ENCODE measurements at places on chromosomes 5 and 9.
A peak's percentile ranks its signal among the peaks of the same experiment; 100 is the strongest.

DNA sequence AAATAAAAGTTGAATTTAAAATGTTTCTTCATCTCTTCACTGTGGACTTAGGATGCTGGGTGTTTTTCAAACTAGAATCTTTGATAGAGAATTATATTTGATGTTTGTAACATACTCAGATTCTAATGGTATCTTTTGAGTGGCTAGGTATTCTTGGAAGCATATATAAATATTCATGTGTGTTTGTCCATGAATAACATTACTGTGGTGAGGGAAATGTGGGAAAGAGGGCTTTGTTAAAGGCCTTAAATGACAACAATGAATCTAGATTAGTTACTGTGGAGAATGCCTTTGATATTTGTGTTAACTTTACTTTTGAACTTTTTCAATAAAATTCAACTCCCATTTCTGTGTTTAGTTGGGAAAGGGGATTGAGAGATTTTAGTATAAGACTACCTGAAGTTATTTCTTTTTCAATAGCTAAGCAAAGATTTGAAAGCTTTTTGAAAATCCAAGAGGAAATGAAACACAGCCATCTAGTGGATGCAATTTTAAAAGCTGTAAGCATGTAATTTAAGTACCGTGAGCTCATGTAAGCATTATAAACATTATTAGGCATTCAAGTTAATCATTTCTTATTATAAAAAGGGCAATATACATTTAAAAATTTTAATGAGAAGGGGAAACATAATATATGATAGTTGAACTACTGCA, 69.6 kb downstream of the CCDC171 start:
- DNase-seq = peak; percentile 18

DNA sequence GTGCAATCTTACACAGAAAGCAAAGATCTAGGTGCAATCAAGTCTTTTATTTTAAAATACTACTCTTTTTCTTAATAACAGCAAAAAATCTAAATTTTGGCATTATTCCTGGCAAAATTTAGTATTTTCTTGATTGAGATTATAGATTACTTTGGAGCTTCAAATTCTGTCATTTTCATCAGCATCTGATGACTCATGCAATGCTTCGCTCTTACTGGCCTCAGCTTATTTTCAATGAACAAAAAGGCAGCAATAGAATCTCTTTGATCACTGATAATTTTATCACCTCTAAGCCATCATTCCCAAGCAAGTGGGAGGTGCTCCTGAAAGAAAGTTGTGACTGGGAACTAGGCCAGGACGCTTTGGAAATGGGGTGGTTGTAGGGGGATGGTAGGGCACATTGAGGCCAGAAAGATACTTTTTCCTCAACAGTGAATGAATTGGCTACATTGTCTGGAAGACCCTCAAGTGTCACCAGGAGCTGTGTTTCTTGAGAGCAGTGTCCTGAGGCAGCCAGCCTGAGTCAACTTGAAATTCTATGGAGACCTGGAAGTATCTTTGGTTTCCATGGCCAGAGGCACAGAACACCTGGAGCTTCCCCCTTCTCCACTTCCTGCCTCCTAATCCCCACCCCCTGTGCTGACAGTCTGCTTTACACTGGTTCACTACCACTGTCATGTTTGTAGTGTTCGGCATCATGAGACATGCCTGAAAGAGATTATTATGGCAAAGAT, 46.9 kb upstream of the APC start:
- DNase-seq = no peak

DNA sequence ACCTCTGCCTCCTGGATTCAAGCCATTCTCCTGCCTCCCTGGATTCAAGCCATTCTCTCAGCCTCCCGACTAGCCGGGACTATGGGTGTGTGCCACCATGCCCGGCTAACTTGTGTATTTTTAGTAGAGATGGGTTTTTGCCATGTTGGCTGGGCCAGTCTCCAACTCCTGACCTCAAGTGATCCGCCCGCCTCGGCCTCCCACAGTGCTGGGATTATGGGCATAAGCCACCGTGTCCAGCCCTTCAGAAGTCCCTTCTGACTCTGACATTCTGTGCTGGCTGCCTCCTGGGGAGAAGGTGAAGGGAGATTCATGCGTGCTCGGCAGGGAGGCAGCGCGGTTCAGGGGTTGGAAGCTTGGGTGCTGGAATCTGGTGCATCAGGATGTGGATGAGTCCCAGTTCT, 28.8 kb downstream of the PRRX2 start:
- DNase-seq = no peak

DNA sequence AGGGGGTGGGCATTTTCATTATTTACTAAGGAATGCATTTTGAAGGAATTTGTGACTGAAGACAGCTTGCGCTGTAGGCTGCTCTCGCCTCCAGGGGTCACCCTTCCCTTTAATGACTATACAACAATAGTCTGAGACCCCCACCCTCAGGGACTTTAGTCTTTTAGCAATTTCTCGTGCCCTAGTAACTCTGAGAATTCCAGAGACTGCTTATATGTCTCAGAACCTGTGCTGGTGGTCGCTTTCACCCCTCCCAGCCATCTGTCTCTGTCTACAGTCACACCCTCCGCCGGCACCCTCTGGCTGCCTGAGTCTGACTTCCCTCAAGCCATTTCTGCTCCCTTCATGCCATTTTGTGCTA, 671.4 kb downstream of the NR2F1-AS1 start:
- DNase-seq = peak; percentile 38

- DNase-seq = no peak
Measured at GRCh38 chr5:78727786-78728761, 79.5 kb upstream of the LHFPL2 start.

DNA sequence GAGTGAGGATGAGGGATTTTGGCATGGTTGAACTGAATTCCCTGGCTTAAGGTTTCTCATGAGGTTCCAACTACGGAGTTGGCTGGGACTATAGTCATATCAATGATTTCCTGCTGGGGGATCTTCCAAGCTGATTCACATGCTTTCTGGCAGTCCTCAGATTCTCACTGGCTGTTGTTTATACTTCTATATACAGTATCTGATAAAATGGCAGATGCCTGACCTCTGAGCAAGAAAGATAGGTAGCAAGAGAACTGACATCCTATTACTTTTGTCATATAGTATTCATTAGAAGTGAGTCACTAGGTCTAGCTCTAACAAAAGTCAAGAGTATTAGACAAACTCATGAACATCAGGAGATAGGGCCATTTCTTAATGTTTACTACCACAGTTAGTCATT, 440.9 kb upstream of the EDIL3 start:
- DNase-seq = no peak

- no peak for DNase-seq
Measured at GRCh38 chr5:95673081-95673480, 9.7 kb downstream of the SPATA9 start.

- DNase-seq = no peak
Measured at GRCh38 chr5:174733091-174733690, 8.8 kb downstream of the MSX2 start.

DNA sequence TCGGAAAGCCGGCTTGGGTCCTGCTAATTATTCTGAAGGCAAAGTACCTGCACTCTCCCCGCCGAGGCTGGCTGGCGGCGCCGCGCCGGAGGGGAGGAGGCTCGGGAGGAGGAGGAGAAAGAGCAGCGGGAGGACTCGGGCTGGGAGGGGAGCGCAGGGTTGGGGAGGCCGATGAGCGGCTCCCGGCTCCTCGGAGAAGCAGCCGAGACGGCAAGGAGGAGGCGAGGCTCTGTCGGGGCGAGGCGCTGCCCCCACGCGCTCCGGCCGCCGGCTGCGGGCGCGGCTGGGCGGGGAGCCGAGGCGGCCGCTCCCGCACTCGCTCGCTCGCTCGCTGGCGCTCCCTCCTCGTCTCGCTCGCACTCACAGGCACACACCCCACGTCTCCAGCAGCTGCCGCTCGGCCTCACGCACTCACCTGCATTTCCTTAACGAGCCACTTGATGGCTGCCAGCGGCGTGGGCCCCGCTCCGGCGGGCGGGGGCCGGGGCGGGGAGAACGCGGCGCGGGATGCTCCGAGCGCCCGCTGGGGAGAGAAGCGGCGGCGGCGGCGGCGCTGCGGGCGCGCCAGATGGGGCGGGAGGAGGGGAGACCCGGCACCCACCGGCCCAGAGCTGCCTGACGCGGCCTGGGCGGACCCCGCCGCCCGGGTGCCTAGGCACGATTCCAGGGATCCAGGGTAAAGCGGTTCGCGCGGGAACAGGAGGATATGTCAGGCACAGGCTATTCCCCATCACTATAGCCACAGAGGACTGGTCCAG, at the start of gene PTPRD:
TSS of gene PTPRD (minus strand) at position 362 of the 758 bp plus-strand sequence.
- DNase-seq = peak; percentile 16

GRCh38 chr9:1429297-1429696, 379.1 kb downstream of the DMRT2 start:
- no peak for DNase-seq

DNA sequence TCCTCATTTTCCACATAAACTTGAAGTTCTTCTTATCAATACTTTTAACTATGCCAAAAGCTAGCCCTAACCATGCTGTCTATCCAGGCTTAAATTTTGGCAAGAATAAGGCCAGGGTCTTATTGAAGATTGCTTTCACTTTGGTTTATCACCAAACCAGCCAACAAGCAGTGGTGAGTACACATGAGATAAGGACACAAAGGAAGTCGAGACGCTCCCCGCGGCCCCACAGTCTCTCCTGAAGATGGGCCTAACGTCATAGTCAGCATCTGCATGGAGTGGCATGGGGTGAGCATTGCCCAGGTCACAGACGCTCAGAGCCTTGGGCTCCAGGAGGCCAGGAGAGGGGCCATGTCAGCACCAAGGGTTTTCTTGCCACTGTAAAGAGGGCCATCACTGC, 80.3 kb downstream of the ATPSCKMT start:
- DNase-seq = no peak

DNA sequence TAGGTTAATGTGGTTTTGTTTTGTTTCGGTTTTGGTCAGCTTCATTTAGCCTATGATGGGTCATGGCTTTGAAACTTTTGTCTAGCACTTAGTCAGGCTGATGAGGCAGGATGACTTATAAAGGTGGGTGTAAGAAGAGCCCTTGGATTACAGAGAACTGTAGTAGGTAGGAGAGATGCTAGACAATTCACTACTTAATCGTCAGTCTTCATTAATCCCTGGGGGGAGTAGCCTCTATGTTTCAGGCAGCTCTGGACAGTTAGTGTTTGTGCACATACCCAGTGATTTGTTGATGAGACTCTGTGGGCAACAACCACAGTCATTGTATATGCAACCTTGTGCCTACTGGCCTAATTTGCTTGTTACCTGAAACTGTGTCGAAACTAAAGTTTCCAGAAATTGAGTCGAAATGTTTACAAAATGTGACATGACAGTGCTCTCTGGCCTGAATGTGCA, 113.3 kb downstream of the MTREX start:
- DNase-seq = no peak

DNA sequence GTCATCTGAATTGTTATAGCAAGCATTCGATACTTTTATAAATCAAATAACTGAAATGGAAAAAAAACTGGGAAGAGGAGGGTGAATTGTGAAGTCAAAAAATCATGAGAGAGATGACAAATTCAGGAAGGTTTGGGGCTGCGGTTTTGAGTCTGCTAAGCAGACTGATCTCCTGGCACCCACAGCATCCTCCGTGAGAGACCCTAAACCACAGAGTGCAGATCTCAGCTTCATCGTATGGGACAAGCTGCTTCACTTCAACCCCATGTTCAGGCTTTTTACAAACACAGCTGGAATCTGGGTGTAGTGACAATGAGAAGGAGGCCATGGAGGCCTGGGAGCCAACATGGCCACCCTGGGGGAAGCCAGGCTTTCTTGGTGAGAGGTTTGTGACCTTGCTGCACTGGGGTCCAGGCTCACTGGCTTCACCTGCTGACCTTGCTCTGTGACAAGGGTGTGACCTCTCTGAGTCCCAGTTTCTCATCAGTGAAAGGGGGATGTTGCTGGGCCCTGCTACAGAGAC, 19.4 kb downstream of the USP20 start:
- DNase-seq = no peak

DNA sequence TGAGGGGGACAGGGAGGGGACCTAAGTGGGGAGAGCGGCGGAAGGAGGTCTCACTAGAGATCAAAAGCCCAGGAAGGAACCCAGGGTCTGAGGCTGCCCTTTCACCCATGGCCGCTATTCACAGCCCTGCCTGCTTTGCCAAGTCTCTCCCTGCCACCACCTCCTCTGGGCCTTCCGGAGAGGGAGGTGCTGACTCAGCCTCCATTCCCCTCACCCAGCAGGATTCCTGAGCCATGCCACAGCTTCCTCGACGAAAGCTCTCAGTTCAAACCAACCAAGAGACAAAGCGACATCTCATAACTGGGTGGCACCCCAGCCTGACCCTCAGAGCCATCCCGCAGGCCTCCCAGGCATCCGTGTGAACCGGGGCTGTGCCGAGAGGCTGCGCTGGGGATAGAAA, 36.7 kb downstream of the PAX5 start:
- no peak for DNase-seq

- DNase-seq = no peak
Measured at GRCh38 chr5:163758283-163758711, 252.9 kb downstream of the MAT2B start.

- DNase-seq = peak; percentile 19
Measured at GRCh38 chr9:91150998-91151717, 210.6 kb downstream of the AUH start.

GRCh38 chr5:112346411-112347044, 72.5 kb downstream of the EPB41L4A start:
- no peak for DNase-seq

DNA sequence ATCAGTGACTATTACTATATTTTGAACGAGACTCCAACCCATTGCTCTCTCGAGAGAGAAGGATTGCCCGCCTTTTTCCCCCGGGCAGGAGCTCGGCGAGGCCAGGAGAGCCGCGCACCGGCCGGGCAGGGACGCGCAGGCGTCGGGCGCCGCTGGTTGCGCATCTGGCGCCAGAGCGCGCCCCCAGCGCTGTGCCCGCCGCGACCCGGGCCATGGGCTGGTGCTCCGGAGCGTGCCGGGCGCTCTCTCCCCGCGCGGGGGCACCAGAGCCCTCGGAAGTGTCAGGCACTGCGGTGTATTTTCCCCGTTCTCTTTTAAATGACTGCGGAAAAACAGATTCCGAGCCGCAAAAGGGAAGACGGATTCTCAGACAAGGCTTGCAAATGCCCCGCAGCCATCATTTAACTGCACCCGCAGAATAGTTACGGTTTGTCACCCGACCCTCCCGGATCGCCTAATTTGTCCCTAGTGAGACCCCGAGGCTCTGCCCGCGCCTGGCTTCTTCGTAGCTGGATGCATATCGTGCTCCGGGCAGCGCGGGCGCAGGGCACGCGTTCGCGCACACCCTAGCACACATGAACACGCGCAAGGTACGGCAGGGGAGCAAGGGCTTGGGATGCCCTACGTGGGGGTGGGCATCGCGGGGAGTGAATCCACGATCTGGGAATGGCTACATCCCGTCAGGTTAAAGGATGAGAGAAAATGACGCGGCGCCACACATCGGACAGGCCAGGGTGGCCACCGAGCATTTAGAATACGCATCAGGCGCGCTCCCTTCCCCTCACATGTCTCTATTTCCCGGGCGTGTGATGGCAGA, 1.1 kb upstream of the NTRK2 start:
- DNase-seq = no peak

DNA sequence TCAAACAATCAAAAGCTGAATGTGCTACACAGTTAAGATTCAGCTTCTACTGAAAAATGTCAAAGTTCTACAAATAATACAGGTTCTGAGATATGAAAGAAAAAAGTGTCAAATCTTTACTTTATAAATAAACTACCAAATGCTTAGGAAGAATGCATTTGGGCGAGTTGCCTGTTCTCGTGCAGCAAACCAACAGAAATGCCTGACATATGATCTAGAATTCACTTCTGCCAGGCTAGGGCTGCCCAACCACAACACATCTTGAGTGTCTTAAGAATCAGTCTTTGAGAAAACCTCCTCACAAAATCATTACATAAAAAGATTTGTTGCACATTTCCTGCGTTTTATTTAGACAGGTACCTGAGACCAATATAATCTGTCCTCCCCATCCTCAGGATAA, 42.2 kb downstream of the ANKH start:
- DNase-seq = no peak

- DNase-seq = no peak
Measured at GRCh38 chr9:136192289-136193126, 12.4 kb downstream of the LHX3 start.
